ENCODE measurements at places on chromosomes 5 and 9. TPM values are rescaled to one million over a fixed set of nuclear protein-coding genes. Genes with fewer than 3 reads are reported as not detected.

C9 gene
- not detected for polyA plus RNA-seq

GFPT2 gene
- 34.9 TPM for polyA plus RNA-seq

FBXW2 gene
- 28.8 TPM for polyA plus RNA-seq

MSMP gene
- not detected for polyA plus RNA-seq

PCDHA7 gene
- polyA plus RNA-seq = 0.08 TPM

MLANA gene
- polyA plus RNA-seq = not detected

CARD9 gene
- polyA plus RNA-seq = 0.94 TPM

SV2C gene
- not detected for polyA plus RNA-seq

PCDHGA9 gene
- polyA plus RNA-seq = 0.03 TPM

CORO2A gene
- 0.42 TPM for polyA plus RNA-seq

AMBP gene
- polyA plus RNA-seq = 6.1 TPM

OTP gene
- polyA plus RNA-seq = 0.03 TPM

LRRC19 gene
- polyA plus RNA-seq = not detected

STPG3 gene
- polyA plus RNA-seq = not detected

FRMD3 gene
- polyA plus RNA-seq = 3.3 TPM

UNC13B gene
- polyA plus RNA-seq = 11.0 TPM

PALM2AKAP2 gene
- polyA plus RNA-seq = 0.04 TPM

ENTREP1 gene
- polyA plus RNA-seq = 0.10 TPM

PHF24 gene
- polyA plus RNA-seq = not detected

PCDHGB4 gene
- polyA plus RNA-seq = 1.6 TPM

LCP2 gene
- polyA plus RNA-seq = not detected

TRIM7 gene
- polyA plus RNA-seq = 23.1 TPM

ANKRD33B gene
- polyA plus RNA-seq = 4.0 TPM

FBXW5 gene
- polyA plus RNA-seq = 59.5 TPM

CYLC2 gene
- polyA plus RNA-seq = not detected

PCDHB13 gene
- polyA plus RNA-seq = 0.08 TPM

DENND4C gene
- polyA plus RNA-seq = 17.4 TPM

All from A549 (cell line).